ENCODE measurements at places on chromosomes 1 and 21.
A peak's percentile ranks its signal among the peaks of the same experiment; 100 is the strongest.

DNA sequence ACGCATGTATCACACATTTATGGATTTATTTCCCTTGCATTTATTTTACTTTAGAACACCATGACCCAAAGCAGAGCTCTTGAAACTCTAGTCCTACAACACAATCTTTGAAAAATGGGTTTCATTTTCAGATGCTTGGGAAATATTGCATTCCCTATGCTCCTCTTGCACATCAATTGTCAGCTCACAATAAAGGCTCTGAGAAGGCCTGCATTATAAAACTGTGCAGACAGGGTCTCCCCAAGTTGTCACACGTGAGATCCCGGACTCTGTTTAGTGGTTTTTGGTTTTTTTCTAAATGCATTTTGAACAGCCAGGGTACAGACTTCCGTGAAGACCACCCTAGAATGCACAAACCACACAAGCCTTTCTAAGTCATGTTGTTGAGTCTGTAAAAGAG is 9.9 kb upstream of the B3GALT5 start:
- no peak for DNase-seq

- peak; percentile 23 for DNase-seq
Observed at GRCh38 chr1:40825435-40825788, 36.8 kb downstream of the CITED4 start.

- DNase-seq: peak; percentile 24
Observed at GRCh38 chr1:3283849-3284248, 170.6 kb upstream of the ARHGEF16 start.

- DNase-seq: peak; percentile 47
Observed at GRCh38 chr1:31523769-31524168, 52.5 kb upstream of the TINAGL1 start.

DNA sequence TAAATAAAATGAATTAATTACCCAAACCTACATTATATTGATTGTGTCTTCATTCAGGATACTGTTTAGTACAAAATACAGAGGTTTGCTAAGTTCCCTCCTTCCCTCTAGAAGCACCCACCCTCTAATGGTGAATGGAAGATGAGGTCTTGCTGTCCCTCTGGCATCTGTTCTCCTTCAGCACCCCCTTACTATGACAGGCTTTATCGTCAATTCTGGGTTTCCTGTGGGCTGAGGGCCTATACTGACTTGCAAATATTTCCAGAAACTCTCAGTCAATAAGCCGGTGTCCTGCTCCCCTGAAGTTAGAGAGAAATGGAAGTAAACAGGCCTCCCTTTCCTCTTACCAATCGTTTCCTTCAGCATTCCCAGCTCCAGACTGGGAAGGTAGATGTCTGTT is 13.2 kb downstream of the LAX1 start:
- no peak for DNase-seq

DNA sequence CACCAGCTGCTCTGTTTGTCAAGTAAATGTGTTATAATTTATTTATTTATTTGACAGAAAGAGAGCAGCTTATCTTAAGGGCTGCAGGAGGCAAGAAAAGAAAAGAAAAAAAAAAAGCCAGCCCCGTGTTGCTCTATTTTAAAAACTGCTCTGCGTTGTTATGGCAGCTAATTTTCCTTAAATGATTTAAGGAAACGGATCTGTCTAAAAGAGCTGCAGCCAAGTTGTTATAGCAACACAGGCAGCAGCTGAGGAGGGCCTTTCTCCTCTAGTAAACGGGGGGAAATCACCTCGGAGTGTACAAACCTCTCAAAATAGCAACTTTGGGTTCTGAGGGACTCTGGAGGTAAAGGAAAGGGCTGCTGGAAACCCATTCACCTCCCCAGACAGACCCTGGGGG is 149.2 kb downstream of the BEND5 start:
- DNase-seq: no peak

DNA sequence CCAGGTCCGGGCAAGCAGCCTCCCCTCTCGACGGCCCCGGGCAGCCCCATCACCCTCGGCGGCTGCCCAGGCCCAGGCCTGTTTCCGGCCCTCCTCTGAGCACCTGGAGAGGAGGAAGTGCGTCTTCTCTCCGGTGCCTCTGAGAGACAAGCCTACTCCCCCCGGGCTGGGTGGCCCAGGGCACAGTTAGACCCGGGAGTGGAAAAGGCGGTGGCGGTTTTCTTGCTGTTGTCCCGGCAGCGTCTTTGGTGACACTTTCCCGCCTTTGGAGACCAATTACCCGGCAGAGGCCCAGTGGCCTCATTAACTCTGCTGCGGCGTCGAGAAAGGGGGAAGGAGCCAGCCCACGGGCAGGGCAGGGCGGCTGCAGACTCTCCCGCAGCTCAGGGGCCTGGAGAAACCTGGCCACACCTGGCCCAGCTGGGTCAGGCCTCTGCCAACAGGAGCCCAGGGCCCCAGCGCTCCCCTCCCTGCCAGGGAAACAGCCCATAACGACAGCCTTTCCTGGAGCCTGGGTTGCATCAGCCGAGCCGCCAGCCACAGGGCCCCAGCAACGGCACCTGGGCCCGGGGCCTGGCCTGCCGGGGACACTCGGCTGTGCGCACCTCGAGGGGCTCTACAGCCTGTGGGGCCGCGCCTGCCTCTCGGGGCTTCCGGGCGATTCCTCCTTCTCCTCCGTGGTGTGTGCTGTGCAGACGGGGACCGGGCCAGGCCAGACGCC is 28.4 kb upstream of the C1orf159 start:
- DNase-seq: peak; percentile 33

DNA sequence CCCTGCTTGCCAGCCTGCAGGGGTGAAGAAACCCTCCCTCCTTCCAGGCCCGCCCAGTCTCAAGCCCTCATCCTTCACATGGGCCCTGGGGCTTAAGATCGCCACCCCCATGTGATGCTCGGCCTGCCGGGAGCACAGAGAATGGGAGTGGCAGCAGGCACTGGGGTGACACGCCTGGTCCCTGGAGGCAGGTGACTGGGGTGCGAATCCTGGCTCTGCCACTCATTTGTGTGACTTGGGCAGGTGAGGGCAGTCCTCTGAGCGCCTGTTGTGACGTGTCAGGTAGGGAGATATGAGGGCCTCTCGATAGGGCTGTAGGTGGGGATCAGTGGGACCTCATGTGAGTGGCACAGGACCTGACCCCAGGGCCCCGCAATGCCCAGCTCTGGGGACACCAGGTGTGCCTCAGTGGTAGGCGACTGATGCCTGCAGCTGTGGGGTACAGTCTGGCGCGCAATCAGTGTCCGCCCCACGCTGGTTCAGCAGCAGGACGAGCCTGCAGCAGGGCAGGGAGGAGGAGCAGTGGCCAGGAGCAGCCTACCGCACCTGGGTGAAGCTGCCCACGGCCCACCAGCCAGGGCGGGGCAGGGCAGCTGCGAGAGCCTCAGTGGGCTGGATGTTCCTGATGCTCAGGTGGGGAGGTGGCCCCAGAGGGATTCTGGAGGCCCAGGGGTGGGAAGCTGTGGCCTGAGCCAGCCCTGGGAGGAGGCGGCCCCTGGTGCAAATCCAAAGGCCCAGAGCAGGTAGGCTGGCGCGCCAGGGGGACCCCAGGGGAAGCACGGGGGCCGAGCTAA is 6.2 kb downstream of the SH2D5 start:
- no peak for DNase-seq

DNA sequence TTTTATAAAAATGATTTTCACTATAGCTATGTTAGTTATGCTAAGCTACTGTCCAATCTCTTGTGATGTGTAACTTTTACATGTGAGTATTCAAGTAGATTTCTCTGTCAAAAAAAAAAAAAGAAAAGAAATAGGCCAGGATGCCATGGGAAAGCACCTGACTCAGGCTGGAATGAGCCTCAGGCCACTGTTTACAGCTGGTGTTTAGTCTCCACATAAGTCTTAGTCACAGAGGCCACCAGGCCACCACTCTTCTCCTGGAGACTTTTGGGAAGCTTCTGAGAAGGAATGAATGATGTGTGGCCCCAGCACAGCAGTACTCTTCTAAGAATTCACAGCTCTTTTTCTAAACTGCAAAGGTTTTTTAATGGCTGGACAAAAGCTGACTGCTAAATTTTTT is 48.9 kb downstream of the CHML start:
- peak; percentile 89 for DNase-seq

DNA sequence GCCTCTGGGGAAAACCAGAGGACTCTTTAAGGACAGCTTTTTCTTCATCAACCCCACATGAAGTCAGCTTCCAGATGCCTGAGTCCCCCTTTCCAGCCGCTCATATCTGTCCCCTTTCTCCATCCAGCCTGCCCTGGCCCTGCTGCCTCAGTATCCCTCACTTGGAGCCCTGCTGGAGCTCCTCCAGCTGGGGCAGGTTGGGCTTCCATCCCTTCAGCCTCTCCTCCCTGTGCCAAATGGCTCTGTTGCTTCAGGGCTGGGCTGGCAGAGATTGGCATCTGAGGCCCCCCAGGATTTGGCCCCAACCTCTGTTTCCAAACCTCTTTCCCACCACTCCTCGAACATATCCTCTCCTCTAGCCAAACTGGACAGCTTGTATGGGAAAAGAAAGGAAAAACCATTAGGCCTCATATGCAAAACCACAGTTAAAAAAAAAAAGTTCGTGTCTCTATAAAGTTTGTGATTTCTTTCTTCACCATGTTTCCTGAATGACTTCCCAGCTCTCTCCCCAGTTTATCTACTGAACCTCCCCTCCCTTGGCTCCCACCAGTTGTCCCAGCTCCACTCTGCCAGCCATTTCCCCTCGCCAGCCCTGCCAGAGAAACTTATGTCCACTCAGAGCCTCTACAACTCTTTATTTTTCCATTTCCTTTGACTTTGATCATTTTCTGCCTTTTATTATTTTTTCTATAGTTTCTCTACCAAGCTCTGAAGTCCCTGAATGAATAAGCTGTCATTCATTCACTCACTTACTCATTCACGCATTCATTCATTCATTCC is 217.9 kb downstream of the FOXD2 start:
- DNase-seq: no peak

GRCh38 chr1:232922485-232922884 is 27.9 kb upstream of the NTPCR start:
- peak; percentile 66 for DNase-seq

DNA sequence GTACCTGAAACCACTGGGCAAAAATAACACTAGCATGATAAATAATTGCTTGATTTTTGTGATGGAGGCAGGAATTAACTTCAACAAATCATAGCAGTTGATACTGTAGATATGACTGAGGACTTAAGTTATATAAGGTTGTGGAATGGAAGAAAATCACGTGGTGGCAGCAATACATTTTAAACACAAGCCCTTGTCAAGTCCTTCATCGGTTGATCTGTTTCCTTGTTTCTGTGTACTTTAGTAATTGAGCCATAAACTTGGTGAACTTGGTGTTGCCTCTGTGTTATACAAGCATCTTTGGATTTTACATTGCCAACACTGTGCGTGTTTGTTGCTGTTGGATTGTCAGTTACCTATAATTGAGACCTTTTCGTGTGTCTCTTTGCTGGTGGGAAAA is 114.4 kb downstream of the CAMTA1 start:
- no peak for DNase-seq

DNA sequence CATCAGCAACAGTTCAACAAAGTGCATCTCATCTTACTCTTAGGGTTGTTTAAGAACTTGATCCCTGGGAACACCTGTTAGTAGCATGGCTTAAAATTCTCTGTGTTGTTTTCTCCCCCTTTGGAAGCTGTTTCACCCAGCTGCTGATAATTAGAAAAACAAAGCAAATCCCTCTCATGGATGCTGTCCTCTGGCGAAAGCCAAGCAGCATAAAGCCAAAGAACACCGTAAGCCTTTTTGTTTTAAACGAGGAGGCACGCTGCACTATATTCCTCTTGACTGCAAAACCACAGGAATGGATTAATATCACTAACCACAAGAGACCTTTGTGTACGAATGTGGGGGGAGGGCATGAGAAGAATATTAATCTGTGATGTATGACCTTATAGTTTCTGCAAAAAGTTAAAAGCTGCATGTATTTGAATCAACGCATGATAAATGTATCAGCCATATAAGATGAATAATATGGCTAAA is 923.2 kb downstream of the LTN1 start:
- no peak for DNase-seq

- DNase-seq: peak; percentile 27
Observed at GRCh38 chr1:23088027-23088426, 68.8 kb downstream of the KDM1A start.

GRCh38 chr1:37035796-37036666 is 1.7 kb upstream of the GRIK3 start:
- no peak for DNase-seq

DNA sequence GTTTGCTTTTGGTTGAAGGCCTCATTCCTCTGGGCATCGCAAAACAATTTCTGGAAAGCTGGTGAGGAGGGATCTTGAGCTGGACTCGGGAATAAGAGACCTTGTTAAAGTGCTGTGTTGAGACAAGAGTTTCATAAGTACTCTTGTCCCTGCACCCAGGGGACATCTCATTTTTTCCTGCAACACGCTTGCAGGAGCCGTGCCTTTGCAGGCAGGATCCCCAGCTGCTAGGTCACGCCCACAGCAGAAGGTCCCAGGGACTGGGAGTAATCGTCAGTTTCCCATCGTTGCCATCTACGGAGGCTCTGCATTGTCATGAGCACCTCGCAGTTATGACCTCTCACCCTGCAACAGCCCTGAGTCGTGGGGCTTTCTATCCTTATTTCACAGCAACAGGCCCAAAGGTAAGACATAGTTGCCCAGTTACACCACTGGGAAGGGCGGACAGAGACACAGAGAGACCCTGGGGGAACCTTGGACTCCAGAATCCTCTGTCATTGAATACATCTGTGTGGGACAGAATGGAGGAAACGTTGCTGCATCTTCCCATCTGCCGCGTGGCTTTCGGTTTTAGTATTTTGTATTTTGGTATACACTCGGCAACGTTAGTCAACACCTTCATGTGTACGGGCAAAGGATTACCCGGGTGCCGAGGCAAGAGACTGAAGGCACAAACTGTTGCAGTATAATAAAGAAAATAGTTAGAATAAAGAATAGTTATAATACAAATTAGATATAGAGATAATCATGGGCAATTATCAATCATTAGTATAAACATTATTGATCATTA is 60.4 kb upstream of the DMRTB1 start:
- DNase-seq: no peak

GRCh38 chr1:212951126-212951946 is 995 bp downstream of the VASH2 start:
- no peak for DNase-seq
